Right renal pelvis (tissue), 4 donors: ENCODE measurements at places on chromosomes 5 and 9. TPM values are rescaled to one million over a fixed set of nuclear protein-coding genes. Genes with fewer than 3 reads are reported as not detected.

- DNase-seq = peak; percentile 49
These were observed 1.2 kb upstream of the MEGF9 start for GRCh38 chr9:120715389-120715924.

DNA sequence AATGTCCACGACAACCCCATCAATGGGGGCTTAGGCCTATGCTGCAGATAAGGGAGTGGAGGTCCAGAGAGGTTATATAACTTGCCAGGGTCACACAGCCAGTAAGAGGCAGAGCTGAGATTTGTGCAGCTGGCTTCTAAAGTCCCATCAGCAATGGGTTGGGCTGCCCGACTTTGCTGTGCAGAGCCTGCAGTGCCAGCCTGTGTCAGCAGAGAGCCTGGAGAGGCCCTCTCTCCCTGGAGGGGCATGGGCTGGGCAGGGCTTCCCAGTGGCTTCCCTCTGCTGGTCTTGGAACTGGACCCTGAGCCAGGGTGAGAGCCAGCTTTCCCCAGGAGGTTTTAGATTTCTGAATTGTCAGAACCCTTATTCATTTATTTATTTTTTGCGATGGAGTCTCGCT lies 77.2 kb upstream of the RAPGEF1 start:
- DNase-seq = no peak

- no peak for DNase-seq
These were observed 86.5 kb upstream of the ARRDC3 start for GRCh38 chr5:91469517-91470165.

DNA sequence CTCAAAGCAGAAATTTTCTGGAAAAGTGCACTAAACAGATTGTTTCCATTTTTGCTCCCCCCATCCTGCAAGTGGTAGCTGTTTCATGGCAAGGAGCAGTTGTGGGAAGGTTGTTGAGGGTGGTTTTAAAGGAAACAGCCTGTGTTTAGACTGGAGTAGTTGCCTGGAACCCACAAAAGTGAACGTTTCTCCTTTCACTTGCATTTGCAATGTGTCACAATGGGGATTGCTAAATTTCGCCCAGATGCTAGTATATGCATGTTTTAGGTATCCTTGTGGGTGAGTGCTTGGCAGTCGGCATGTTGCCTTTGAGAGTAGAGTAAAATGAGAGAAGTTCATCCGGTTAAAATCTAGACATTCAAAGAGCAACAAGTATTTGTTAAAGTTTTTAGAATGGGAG lies 1099.9 kb upstream of the DMAC1 start:
- no peak for DNase-seq

DNA sequence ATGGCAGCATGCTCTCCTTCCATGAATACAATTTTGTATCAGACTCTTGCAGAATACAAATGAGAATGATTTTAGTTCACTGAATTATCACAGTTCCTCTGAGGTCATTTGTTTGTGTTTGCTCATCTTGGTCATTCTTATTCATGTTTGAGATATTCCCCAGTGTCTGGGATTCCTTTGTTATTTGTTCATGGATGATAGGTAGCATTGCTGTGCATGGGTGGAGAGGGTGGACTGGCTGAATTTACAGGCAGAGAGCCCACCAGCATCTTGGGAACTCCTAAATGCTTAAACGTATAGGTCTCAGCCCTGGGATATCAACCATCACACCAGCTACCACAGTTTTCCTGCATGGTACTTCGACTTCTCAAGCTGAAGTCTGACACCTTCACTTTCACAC lies 459.8 kb downstream of the CCDC171 start:
- DNase-seq = no peak

DNA sequence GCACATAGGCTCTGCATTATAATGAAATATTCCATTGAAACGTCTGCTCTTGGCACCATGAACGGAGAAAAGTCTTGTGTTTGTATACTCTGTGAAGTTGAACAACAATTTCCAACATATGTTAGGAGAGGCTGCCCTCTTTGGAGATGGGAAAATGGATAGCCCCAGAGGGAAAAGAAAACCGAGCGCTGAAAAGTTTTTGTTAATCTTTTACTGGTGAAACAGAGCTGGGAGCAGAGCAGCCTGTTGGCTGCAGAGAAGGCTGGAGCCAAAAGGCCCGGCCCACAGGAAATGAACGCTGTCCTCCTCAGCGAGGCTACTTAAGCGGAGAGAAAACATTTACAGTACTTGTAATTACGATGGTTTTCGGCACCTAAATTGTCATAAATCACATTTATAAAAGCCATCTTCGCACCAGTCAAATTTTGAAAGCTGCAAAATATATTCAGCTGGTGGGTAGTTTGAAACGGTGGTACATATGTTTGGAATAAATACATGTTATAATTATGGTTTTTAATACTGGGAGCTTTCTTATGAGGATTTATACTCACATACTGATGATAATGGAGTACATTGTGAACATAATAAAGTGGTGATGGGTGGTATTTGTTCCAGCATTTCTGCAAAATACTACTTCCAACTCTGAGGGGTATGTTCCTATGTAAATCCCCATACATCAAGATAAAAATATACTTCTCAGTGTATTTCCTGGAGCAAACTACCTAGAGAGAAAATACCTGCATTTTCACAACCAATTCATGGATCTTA lies 129.6 kb upstream of the CNTLN start:
- DNase-seq = peak; percentile 58

- no peak for DNase-seq
These were observed 1.3 kb downstream of the FGF1 start for GRCh38 chr5:142684508-142685041.

GRCh38 chr5:80453366-80453765 lies 34.5 kb upstream of the FAM151B start:
- DNase-seq = no peak

DNA sequence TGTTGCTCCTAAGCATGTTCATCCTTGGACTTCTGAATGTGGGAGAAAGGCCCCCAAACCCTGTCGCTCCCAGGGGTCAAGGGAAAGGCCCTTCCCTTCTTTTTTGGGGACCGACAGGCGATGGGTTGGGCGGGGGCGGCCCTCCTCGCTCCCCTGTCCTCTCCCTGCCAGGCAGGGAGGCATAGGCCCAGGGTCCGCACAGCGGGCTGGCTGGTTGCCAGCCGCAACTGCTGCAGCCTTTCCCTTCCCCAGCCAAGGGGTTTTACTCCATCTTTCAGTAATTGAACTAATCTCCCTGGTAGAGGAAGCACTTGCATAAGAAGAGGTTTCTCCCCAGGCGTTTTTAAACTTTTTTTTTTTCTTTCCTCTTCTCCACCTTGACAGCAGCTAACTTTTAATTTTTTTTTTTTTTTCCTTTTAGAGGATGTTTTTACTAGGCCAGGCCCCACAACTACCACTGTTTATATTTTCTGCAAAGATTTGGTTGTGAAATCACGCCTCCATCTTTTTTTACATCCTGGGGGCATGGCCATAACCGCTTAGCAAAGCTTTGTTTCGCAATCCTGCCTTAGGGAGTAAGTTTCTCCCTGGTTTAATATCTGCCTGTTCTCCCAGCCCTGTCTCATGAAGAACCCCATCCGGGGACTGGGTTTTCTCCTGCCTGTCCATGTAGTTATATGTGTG lies 216.9 kb upstream of the ZNF608 start:
- DNase-seq = no peak

GRCh38 chr9:116924462-116925110 lies 237.5 kb downstream of the TRIM32 start:
- DNase-seq = no peak

GRCh38 chr5:118592229-118593002 lies 395.9 kb downstream of the DTWD2 start:
- no peak for DNase-seq

GRCh38 chr9:126985870-126986498 lies 71.4 kb downstream of the RALGPS1 start:
- no peak for DNase-seq

DNA sequence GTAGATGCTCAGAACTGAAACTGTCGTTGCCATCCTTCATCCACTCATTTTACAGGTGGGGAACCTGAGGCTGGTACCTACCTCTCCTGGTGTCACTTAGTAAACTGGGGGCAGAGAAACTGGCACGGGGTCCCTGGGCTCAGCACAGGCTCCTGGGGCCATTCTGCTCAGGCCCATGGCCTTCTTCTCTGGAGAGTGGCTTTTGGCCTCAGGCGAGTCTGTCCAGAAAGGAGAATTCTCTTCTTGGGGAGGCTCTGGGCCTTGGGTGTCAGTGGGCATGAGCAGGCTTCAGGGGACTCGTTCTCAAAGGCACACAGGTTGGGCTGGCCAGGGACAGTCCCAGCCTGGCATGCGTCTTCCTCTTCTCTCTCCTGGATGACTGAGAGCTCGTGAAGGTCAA lies 24.6 kb downstream of the COL5A1 start:
- DNase-seq = no peak

GRCh38 chr5:39543335-39543734 lies 118.6 kb upstream of the DAB2 start:
- no peak for DNase-seq

DNA sequence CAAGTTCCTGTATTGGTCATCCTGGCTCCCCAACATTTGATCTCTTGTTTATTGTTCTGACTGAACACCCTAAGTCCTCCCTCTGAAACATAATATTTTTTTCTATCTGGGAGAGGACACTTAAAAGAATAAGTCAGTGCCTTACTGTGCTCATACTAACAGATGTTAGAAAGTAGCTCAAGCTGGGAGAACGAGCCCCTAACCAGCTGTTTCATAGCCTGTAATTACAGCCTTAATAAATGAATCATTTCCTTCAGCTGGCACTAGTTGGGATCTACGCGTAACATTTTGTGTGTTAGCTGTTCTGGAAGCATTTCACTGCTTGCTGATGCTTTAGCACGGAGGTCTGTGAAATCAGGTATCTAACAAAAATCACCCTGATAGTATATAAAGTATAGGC lies 345.9 kb upstream of the RIOK2 start:
- DNase-seq = no peak

- DNase-seq = no peak
These were observed 3.4 kb downstream of the TLR4 start for GRCh38 chr9:117707561-117707960.

The OR1J2 gene
- polyA plus RNA-seq = not detected

The EDIL3 gene
- 57.6 TPM for polyA plus RNA-seq

The MIER3 gene
- 44.2 TPM for polyA plus RNA-seq
